ENCODE measurements at places on chromosomes 16 and 17.
A peak's percentile ranks its signal among the peaks of the same experiment; 100 is the strongest.

DNA sequence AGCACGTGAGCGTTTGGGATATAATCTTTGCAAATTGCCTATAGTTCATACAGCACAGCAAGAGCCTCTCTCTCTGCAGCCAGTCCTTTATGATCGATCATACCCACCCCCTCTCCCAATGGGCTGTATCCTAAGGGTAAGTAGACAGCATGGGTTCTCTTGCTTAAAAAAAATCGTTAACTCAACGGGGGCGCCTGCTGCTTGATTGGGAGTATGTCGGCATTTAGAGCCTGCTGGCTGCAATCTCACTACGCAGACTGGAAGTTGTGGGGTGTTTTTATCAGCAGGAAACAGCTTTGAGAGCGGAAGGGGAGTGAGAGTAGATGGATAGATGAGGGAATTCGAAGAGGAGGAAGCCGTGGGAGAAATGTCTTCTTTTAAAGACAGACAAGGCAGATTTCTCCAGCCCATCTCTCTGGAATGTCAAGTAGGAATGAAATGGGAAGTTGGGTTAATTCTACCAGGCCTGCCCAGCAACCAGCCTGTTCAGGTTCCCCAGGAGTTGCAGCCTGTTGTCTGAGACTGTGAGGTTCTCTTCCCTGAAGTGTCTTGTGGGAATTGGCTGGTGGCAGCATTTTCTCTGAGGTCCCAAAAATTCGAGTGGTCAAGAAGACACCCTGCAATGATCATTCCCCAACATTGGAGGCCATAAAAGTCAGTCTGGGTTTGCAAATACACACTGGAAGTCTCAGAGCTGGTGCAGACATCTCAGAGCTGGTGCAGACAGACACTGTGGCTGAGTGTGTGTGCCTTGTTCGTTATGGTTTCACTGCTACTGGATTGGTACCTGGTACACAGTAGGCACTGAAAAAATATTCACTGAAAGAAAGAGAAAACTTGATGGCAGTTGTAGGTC is 65.6 kb downstream of the PRKCB start:
- no peak for DNase-seq

DNA sequence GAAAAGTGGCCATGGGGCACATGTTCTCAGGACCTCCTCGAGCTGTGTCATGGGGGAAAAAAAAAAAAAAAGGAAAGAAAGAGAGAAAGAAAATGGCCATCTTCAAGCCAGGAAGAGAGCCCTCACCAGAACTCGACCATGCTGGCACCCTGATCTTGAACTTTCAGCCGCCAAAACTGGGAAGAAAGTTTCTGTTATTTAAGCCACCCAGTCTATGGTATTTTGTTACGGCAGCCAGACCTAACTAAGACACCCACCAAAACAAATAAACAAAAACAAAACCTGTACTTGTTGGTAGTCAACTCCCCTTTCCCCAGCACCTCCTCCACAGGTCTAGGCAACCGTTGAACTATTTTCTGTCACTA is 26.1 kb upstream of the SLC13A2 start:
- DNase-seq, result no peak

DNA sequence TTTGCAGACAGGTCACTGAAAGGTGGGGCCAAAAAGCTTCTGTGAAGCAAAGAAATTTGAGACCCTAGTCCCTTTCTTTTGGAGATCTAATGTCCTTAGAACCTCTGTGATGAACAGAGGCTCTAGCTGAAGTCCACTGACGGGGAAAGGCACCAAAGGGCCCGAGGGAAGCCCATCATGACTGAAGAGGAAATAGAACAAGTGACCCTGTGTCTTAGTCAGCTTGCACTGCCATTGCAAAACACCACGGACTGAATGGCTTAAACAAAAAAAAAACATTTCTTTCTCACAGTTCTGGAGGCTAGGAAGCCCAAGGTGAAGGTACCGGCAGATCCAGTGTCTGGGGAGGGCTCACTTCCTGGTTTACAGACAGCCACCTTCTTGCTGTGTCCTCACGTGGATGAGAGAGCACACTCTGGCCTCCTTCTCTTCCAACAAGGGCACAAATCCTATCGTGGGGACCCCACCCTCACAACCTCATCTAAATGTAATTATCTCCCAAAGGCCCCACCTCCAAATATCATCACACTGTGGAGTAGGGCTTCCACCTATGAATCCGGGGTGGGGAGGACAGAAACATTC is 24.3 kb upstream of the ASGR2 start:
- DNase-seq, result no peak

DNA sequence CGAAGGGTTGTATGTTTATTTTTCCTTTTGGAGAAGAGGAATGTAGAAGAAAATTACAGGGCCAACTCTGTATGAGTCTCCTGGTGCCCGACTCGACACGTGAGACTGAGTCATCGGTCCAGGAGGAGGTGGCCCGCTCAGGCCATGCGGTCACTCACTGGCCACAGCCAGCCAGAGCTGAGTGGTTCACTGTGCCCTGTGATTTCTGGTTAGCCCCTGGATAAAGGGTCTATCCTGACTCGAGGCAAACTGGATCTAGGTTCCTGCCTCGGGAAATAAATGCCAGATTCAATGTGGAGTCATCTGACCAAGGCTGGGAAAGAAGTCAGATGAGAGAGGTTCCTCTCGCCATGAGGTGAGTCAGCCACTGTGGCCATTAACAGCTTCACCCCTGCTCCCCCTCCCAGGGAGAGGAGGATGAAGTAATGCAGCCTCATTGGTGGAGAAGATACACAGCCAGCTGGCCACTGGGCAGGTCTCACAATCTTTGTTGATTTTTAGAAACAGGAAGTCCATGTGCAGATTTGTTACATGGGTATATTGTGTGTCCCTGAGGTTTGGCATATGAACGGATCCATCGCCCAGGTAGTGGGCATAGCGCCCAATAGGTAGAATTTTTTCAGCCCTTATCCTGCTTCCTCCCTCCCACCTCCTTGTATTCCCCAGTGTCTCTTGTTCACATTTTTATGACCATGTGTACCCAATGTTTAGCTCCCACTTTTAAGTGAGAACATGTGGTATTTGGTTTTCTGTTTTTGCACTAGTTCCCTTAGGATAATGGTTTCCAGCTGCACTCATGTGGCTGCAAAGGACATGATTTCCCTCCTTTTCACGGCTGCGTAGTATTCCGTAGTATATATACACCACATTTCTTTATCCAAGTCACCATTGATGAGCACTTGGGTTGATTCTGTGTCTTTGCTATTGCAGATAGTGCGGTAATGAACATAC is 21.7 kb upstream of the USP36 start:
- no peak for DNase-seq

GRCh38 chr16:82819286-82819685 is 192.5 kb downstream of the CDH13 start:
- DNase-seq, result no peak

DNA sequence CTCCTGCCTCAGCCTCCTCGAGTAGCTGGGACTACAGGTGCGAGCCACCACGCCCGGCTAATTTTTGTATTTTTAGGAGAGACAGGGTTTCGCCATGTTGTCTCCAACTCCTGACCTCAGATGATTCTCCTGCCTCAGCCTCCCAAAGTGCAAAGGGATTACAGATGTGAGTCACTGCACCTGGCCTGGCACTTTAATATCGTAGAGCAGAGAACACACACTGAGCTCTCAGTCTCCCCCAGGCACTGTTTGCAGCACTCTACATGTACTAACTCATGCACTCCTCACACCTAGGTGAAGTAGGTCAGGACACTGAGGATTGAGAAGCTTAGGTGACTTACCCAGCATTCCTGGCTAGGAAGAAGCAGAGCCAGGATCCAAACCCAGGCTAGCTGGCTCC is 15.0 kb downstream of the C17orf100 start:
- DNase-seq, result no peak

- no peak for DNase-seq
Measured at GRCh38 chr17:18025241-18025944, 13.6 kb downstream of the ATPAF2 start.

- peak; percentile 86 for DNase-seq
Measured at GRCh38 chr16:57535680-57536305, 578 bp downstream of the CCDC102A start.

- DNase-seq, result no peak
Measured at GRCh38 chr17:57281887-57282286, 25.6 kb downstream of the MSI2 start.

DNA sequence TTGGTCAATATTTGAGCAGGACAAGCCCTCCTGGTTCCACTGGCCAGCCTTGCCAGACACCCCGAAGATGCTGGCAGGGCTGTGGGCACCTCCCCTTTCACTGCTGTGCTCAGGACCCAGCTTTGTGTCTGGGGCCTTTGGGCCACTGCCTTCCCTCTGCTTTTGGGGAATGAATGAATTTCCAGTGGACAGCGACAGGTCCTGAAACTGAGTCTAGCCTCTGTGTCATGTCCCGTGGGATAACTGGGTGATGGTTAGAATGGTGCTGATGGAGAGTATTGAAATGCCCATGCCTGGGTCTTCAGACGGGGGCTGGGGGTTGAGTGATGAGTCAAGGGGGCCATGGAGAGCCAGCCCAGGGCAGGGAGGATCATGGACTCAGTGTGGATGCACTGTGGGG is 135.8 kb downstream of the FOXL1 start:
- DNase-seq, result no peak

DNA sequence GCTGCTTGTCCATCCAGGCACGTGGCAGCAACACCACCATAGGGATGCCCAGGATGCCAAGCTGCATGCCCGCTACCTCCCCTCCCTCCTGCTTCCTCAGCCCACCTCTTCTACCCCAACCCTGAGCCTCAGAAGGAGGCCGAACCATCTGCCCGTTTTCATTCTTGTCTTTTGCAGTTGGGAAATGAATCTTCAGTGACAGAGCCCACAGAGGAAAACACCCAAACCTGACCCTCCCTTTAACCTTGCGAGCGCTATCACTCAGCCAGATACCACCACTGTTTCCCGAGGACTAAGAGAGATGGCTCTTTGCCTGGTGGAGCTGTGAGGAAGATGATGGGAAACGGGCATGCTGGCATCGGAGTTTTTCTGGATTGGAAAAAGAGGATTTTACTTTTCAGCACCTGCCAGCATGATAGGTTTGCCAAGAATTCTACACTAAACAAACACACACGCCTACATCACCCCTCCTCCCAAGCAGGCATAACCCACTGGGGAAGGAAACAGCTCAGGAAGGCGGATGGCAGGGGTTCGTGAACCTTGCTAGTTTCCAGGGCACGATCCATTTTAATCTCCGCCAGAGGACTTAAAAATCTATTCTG is 457.4 kb downstream of the SLC39A11 start:
- DNase-seq, result no peak

DNA sequence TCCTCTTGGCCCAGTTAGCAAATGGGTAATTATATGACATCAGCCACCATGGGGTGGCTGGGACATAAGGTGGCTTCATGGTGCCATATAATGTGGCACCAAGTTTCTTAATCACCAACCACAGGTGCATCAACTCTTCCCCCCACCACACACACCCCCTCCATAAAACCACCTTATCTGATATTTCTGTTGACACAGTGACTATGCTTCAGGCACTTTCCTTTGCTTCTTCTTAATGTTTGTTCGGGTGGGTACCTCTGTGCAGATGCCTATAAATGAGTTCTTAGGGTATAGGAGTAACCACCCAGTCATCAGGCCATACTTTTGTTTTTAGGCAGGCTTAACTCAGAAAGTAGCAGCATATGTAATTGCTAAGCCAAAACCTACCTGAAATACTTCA is 29.5 kb downstream of the RNF43 start:
- no peak for DNase-seq

- DNase-seq, result no peak
Measured at GRCh38 chr16:84178146-84178765, 8.6 kb downstream of the TAF1C start.

DNA sequence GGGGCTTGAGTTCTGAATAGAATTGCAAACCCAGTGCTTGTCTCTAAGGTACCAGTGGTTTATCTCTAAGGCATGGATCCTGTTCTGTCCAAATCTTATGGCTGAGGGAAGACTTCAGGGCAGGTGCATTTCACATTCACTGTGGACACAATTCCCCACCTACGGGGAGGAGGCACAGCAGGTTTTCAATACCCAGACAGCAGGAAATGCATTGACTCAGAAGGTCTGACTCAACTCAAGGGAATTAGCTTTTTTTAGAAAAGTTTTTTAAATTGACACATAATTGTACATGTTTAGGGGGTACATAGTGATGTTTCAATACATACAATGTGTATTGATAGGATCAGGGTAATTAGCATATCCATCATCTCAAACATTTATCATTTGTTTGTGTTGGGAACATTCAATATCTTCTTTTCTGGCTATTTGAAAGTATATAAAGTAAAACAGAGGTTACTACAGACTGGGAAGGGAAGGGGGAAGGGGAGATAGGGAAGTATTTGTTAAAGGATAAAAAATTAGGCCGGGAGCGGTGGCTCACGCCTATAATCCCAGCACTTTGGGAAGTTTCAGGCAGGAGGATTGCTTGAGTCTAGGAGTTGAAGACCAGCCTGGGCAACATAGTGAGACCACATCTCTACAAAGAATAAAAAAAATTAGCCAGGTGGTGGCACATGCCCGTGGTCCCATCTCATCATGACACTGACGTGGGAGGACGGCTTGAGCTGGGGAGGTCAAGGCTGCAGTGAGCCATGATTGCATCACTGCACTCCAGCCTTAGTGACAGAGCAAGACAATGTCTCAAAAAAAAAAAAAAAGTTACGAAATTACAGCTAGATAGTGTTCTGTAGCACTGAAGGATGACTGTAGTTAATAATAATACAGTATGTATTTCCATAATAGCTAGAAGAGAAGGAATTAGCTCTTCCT is 54.9 kb downstream of the RGS9 start:
- no peak for DNase-seq

DNA sequence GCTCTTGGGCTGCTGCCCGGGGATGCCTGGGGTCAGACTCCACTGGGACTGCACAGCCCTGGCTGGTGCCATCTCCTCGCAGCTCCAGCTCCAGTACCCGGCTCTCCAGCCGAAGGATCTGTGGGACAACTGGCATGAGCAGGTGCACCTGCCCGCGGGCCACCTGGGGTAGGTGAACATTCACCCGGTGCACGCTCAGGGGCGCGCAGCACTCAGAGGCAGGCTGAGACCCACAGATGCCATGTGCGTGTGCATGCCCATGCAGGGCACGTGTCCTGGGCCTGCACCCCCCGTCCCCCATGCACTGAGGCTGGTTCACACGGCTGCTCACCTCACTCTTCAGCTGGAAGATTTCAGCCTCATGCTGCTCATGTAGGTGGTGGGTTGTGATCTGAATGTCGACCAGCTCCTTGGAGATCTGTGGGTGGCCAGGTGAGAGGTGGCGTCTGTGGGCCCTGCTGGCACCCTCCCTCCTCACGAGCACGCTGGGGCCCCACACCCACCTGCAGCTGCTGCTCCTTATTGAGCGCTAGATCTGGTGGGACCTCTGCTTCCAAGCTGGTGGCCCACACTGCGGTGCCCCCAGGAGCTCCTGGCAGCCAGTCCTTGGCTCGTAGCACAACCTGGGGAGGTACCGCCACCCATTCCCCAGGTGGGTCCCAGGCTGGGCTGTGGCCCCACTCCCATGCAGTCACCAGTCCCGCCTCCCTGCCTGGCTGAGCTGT is 618 bp downstream of the CCDC78 start:
- no peak for DNase-seq

DNA sequence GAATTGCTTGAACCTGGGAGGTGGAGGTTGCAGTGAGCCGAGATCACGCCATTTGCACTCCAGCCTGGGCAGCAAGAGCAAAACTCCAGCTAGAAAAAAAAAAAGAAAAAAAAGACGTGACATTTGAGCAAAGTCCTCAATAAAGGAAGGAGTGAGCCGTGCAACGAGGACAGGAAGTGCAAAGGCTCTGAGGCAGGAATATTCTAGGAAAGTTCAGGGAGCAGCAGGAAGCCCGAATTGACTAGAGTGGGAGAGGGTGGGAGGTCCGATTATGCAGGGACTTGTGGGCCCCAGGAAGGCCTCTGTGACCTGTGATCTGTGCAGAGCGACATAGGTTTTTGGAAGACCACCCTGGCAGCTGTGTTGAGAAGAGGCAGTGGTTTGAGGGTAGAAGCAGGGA is 8.6 kb upstream of the LASP1NB start:
- DNase-seq, result no peak

GRCh38 chr16:2520784-2521531 is 787 bp downstream of the AMDHD2 start:
- DNase-seq, result no peak
